ENCODE measurements at places on chromosomes 1 and 21. TPM values are rescaled to one million over a fixed set of nuclear protein-coding genes. Genes with fewer than 3 reads are reported as not detected.

The LGR6 gene
- not detected for total RNA-seq

The PEAR1 gene
- 12.7 TPM for total RNA-seq

The S100A9 gene
- total RNA-seq = not detected

The FAM110D gene
- total RNA-seq = not detected

The THEM5 gene
- not detected for total RNA-seq

The GPX7 gene
- total RNA-seq = 13.3 TPM

The PRR9 gene
- 0.23 TPM for total RNA-seq

The MSH4 gene
- total RNA-seq = 0.33 TPM

The GJB3 gene
- not detected for total RNA-seq

The GFI1 gene
- 0.07 TPM for total RNA-seq

The GPR137B gene
- total RNA-seq = 15.8 TPM

The SLC35F3 gene
- 0.23 TPM for total RNA-seq

The RAB3GAP2 gene
- total RNA-seq = 49.3 TPM

The BLACAT1 gene
- total RNA-seq = 0.07 TPM

The CD84 gene
- total RNA-seq = not detected
